ENCODE measurements at places on chromosomes 1 and 21.

DNA sequence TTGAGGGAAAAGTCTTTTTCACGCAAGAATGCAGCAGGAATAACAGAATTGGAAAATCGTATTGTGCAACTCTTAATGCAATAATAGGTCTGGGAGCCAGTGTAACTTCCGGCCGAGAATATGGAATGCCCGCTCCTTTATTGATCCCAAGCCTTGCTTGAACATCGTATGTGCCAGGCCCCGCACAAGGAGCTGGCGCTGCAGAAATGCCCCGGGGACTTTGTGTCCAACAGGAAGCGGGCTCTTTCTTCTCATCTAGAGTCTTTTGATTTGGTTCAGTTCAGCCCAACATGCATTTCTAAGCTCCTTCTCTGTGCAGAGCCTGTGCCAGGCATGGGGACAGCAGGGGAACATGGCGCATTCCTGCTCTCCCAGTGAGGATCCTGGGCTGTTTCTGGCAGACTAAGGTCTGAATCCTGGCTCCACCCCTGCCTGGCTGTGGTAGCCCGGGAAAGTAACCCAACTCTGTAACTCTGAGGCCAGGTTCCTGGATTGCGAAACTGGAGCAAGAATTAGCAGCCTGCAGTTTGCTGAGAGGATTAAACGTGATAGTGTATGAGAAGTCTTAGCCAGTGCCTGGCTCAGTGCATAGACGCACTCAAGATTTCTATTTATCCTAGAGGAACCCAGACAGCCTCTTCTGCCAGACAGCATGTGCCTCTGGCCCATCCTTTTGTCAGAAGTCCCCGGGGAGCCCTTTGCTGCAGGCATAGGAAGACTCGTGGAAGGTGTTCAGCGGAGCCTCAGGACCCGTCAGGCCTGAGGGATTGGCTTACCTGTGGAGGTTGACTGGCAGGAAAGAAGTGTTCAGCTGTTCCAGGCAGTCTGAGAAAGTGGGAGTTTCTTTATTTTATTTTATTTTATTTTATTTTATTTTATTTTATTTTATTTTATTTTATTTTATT, 987 bp upstream of the CDCP2 start:
- H3K4me1 ChIP-seq = peaks cover 6% of the 10 kb centered on the region
- no peak overlapping the region for H3K4me3 ChIP-seq
- H3K27me3 ChIP-seq = no peaks in the 10 kb centered on the region

DNA sequence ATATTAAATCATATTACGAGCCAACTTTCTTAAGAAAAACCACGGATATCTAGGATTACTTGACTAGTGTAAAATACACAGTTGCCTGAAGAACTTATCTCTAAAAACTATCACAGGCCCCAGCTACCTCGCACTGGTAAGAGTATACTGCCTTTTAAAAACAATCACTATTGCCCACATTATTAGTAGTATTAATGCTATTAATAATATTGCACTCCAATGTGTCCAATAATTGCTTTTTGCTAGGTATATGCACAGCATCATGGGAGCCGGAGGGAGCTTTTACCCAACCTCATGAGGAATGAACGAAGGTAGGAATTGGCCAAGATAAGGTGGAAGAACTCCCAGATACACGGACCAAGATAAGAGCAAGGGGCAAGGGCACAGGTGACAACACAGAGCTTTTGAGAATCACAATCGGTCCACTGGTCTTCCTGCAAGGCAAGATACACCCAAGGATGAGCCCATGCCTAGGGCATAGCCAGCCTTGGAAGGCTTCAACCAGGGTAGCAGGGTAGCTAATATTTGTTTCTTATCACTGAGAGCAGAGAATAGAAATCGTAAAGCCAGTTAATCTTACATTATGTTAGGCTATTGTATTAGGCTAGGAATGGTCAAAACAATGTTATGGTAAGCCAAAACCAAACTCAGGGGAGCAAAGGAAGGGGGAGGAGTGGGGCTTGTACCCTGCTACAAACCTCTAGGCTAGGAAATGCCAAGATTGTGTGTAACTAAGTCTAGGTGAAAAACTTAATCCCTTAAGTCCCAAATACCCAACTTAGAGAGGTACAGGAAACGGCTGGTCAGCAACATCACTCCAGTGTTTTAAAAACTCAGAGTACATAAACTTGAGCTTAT, 9.4 kb downstream of the GLUL start:
- peaks cover 52% of the 10 kb centered on the region for H3K36me3 ChIP-seq
- H3K27me3 ChIP-seq = no peaks in the 10 kb centered on the region
- H3K4me1 ChIP-seq = peaks cover 8% of the 10 kb centered on the region
- H3K4me3 ChIP-seq = no peak overlapping the region
- no peak overlapping the region for H3K27ac ChIP-seq

DNA sequence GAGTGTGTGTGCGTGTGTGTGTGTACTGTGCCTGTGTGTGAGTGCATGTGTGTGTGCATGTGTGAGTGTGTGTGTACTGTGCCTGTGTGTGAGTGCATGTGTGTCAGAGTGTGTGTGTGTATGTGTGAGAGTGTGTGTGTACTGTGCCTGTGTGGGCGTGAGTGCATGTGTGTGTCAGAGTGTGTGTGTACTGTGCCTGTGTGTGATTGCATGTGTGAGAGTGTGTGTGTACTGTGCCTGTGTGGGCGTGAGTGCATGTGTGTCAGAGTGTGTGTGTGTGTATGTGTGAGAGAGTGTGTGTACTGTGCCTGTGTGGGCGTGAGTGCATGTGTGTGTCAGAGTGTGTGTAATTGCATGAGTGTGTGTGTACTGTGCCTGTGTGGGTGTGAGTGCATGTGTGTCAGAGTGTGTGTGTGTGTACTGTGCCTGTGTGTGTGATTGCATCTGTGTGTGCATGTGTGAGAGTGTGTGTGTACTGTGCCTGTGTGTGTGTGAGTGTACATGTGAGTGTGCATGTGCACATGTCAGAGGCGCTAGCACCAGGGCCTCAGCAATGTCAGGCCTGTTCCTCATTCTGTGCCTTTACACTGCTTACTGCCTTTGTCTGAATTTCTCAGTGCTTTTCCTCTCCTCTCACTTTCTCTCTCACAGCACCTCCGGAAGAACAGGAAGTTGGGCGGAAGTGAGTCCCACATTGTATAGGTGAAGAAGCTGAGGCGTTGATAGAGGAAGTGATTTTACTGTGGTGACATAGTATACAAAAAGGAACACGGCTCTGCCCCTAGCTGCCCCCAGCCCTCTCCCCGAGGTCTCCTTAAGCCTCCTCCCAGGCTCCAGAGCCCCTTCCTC, 4.9 kb downstream of the SLC5A9 start:
- no peak overlapping the region for H3K27ac ChIP-seq
- H3K27me3 ChIP-seq = no peaks in the 10 kb centered on the region
- H3K4me3 ChIP-seq = no peak overlapping the region
- no peaks in the 10 kb centered on the region for H3K36me3 ChIP-seq
- DNase-seq = peak; percentile 50
- peaks cover 3% of the 10 kb centered on the region for H3K4me1 ChIP-seq

DNA sequence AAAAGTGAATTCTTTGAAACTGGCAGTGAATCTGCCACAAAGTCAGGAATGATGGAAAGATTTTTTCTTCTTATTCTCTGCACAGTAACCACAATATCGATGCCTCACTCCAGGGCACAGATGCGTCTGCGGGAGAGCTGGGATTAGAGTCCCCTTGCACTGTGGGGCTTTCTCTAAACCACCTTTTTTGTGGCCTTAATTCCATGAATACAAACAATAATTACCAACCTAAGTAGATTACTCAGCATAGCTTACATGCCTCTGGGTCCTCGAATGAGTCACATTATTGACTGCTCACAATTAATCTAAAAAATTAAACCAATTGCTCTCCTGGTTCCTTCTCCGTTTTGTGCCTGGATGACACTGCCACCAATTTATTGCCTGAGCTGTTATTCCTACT, 125.8 kb downstream of the KAZN start:
- DNase-seq = no peak
- no peaks in the 10 kb centered on the region for H3K36me3 ChIP-seq
- no peak overlapping the region for H3K4me3 ChIP-seq
- H3K27me3 ChIP-seq = no peaks in the 10 kb centered on the region

DNA sequence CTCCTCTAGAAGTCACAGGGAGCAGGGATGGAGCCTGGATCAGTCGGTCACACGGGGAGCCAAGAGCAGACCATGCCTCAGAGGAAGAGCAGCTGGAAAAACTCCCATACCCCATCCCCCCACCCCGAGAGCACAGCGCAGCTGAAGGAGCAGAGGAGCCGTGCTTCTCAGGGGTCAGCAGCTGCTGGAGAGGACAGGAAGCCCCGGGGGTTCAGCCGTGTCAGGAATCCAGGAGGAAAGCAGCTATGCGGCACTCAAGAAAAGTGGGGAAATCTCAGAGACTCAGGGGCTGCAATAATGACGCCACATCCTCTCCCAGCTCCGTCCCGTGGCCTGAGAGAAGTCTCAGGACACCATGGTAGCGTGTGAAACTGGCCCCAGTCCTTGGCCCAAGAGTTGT, 102.3 kb downstream of the NPHP4 start:
- H3K4me3 ChIP-seq = no peak overlapping the region
- no peaks in the 10 kb centered on the region for H3K4me1 ChIP-seq
- DNase-seq = no peak
- H3K27me3 ChIP-seq = no peaks in the 10 kb centered on the region
- H3K36me3 ChIP-seq = no peaks in the 10 kb centered on the region

DNA sequence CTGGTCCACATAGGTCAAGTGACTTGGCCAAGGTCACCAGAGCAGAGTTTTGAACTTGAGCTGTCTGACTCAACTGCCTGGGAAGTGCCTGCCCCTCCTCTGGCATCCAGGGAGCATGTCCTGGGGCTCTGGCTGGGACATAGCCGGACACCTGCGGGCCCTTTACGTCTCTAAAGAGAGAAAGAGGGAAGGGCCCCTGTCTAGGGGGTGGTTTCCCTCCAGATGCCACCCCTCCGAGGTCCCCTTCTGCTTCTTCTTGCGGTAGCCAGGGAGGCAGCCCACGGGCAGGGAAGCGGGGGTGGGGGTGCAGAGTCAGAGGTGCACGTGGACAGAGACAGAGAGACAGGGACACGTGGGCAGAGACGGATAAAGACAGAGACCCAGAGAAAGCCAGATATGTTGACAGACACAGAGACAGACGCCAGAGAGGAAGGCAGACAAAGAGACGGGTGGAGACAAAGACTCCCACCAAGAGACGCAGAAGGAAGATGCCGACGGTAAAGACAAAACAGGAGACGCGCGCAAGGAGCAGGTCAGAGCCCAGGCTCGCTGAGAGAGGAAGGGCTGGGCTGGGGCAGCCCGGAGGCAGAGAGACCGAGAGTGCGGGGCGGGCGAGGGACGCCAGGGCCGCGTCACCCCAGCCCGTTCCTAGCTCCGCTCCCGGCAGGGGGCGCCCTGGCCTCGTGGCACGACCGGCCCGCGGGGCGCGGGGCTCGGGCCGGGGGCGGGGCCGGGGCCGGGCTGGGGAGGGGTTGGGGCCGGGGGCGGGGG, 458 bp upstream of the ALPL start:
- H3K27ac ChIP-seq = no peak overlapping the region
- peaks cover 50% of the 10 kb centered on the region for H3K27me3 ChIP-seq
- H3K4me3 ChIP-seq = no peak overlapping the region

- H3K4me3 ChIP-seq = no peak overlapping the region
- DNase-seq = no peak
- H3K27me3 ChIP-seq = no peaks in the 10 kb centered on the region
- no peaks in the 10 kb centered on the region for H3K4me1 ChIP-seq
- no peaks in the 10 kb centered on the region for H3K36me3 ChIP-seq
Observed at GRCh38 chr1:172416496-172417035, 3.9 kb upstream of the C1orf105 start.

- H3K4me1 ChIP-seq = peaks cover 11% of the 10 kb centered on the region
- no peak for DNase-seq
- peaks cover 4% of the 10 kb centered on the region for H3K27me3 ChIP-seq
- no peaks in the 10 kb centered on the region for H3K36me3 ChIP-seq
- no peak overlapping the region for H3K27ac ChIP-seq
Observed at GRCh38 chr1:44705938-44706337, 25.0 kb downstream of the RNU5D-1 start.

DNA sequence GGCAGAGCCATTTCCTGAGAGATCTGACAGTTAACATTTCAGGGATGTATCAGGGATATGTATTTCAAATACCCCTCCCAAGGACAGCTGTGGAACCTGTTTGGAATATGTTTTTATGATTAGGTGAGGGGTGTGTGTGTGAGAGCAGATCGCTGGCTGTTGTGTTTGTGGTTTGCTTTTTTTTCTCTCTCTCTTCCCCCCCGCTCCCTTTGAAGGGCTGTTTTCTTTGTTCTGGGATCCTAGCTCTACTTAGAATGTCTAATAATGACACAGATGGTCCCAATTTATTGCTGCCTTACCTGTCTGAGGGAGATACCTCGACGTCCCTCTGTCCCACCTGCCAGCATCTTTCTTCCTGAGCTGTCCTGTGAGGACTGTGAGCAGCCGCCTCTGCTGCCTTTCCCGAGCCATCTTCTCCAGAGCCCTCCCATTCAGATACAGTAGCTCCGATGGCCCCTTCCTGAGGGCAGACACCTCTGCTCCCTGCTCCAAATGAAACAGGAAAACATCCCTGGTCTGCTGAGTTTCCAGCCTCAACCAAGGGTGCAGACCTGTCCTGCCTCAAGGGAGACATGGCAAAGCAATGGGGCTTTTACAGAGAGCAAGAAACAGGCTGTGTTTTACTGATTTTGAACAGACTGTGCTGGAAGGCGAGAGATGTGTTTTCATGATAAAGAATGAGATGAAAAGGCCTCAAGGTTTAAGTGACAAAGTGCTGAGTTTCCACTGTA, 138.0 kb upstream of the TNR start:
- H3K36me3 ChIP-seq = no peaks in the 10 kb centered on the region
- no peak for DNase-seq
- H3K4me1 ChIP-seq = no peaks in the 10 kb centered on the region
- H3K4me3 ChIP-seq = no peak overlapping the region
- H3K27me3 ChIP-seq = peaks cover 2% of the 10 kb centered on the region
- no peak overlapping the region for H3K27ac ChIP-seq

DNA sequence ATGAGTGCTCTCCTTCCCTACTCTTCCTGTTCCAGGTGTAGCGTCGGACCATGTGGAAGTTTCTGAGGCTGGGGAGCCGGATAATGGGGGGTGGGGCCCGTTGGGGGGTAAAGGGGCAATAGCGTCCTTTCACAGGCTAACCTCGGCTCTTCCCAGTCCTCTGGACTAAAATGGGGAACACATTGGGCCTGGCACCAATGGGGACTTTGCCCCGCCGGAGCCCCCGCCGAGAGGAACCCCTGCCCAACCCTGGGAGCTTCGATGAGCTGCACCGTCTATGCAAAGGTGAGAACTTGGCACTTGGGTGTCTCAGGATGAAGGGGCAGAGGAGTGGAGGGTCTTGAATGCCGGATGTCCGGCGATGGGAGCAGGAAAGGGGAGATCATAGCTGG, 456 bp downstream of the TOMM40L start:
- peak overlapping the region; percentile 93 for H3K27ac ChIP-seq
- H3K4me1 ChIP-seq = peaks cover 48% of the 10 kb centered on the region
- DNase-seq = no peak
- no peaks in the 10 kb centered on the region for H3K27me3 ChIP-seq

GRCh38 chr1:41102653-41103052, 81.1 kb upstream of the SLFNL1 start:
- H3K36me3 ChIP-seq = peaks cover 3% of the 10 kb centered on the region
- no peak overlapping the region for H3K4me3 ChIP-seq
- no peak for DNase-seq
- H3K4me1 ChIP-seq = no peaks in the 10 kb centered on the region
